Stimulated activated CD8-positive, alpha-beta memory T cell treated with anti-CD3 and anti-CD28 coated beads, Interleukin-4, amount 100 ng/mL, for 1 hour (primary cell): ENCODE measurements at places on chromosomes 4 and X.

GRCh38 chr4:8378776-8379175 is 61.7 kb downstream of the ACOX3 start:
- no peak for DNase-seq

GRCh38 chr4:153326513-153326912 is 18.0 kb upstream of the MND1 start:
- DNase-seq, result no peak

DNA sequence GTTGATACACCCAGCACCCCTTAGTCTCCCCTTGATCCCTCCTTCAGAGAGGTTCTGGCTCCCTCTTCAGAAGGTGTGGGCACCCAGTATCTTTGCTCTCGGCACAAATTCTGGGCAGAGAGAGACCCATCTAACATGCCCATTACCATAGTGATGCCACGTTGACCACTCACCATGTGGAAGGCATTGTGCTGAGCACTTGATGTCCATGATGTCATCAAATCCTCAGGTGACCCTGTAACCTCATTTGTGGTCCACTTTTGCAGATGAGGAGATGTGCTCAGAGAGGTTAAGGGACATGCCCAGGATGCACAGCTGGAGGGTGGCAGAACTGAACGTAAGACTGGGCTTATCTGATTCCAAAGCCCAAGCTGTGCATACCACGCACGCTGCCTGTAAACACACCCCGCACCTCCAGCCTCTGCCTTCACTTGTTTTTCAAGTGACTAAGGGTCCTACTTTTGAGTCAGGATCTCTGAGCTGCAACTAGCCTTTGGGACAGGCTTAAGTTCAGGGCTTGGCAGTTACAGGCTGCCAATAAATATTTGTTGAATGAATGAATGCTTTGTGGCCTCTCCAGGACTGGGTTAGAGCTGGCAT is 55.2 kb downstream of the HTRA3 start:
- no peak for DNase-seq

DNA sequence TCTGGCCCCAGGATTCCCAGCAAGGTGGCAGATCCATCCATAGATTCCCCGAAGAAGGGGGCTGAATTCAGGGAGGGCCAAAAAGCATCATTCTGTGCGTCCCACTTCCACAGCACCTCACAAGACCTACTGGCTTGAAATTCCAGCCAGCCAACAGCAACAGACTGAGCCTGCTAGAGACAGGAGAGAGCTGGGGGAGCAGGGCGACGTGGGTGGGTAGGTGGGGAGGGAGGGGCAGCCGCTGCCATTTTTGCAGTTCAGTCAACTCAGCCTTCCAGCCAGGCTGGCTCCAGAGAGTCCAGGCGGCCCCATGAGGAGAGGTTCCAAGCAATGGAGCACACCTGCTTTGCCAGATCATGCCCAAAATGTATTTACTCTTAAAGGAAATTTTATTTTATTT is 117.6 kb upstream of the DCAF12L1 start:
- DNase-seq, result no peak

DNA sequence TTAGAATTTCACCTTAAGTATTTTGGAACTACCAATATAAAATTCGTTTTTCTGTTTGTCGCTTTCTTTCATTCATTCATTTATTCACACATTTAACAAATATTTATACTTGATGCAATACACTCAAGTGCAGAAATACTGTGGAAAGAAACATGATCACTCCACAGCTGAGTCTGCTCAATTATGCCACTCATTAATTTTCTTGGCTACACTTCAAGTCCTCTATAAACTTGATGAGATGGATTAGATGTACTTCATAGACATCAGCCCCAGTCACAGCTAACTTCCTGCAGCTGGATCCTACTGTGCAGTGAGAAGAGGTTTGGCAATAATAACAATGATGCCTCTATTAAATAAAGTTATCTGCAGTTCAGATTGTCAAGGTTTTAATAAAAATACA is 208.1 kb downstream of the PDGFC start:
- no peak for DNase-seq

- no peak for DNase-seq
Observed at GRCh38 chr4:80073473-80074008, 512 bp upstream of the ANTXR2 start.

DNA sequence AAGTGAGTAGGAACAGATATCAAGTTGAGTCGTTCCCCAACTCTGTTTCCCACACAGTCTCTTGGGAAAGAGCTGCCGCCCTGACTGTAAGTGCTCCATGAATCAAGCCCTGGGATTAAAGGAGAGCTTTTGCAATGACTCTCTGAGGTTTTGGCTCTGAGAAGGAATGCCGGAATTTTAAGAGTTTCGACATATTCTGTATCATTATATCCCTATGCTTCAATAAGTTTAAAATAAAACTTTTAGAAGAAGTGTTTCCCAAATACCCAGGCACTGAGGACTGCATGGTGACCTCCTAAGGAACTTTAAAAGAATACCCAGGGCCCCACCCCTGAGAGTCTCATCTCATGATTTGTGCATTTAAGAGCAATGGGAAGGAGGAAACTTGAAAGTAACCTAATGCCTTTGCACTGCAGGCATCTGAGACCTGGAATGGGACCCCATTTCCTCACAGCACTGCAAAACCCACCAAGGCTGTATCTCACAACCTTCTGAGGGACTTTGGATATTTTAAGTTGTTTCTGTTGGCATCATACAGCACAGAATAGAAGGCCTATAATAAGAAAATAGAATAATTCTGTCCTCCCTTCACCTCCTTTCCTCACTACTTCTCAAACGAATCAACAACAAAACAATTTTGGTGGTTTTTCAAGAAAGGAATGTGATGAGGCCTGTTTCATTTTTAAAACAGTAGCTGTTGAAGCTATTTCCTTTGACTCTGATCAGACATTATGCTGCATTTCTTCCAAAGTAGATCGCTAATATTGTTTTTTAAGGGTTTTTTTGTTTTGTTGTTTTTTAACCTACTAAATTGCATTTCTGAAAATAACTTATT is 121.2 kb downstream of the GASK1B start:
- no peak for DNase-seq

GRCh38 chrX:96578781-96579180 is 105.9 kb upstream of the DIAPH2 start:
- DNase-seq, result no peak

- DNase-seq, result no peak
Observed at GRCh38 chr4:99061048-99061700, 27.4 kb downstream of the ADH5 start.

- DNase-seq, result no peak
Observed at GRCh38 chrX:155071694-155072280, 479 bp downstream of the BRCC3 start.

DNA sequence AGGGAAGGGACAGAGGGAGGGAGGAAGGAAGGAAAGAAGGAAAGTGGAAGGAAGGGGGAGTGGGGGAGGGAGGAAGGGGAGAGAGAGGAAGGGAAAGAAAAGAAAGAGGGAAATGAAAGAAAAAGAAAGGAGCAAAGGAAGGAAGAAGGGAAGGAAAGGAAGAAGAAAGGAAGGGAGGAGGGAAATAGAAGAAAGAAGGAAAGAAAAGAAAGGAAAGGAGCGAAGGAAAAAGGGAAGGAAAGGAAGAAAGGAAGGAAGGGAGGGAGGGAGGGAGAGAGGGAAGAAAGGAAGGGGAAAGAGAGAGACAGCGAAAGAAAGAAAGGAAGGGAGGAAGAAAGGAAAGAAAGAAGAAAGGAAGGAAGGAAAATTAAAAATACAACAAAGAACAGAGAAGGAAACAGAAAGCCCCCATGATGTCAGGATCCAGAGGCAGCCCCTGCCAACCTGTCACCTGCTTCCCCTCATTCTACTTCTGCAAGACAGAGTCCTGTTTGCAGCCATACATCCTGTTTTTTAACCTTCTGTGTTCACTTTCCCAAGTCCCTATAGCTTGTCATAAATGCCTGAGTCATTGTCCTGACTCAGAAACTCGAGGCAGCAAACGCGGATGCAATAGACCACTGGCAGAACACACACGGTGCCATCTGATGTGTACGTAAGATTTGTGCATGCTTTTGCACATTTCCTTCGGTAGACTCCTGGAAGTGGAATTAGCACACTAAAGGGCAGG is 77.0 kb upstream of the C4orf50 start:
- DNase-seq, result no peak

- no peak for DNase-seq
Observed at GRCh38 chr4:13920901-13921300, 293.4 kb upstream of the BOD1L1 start.

DNA sequence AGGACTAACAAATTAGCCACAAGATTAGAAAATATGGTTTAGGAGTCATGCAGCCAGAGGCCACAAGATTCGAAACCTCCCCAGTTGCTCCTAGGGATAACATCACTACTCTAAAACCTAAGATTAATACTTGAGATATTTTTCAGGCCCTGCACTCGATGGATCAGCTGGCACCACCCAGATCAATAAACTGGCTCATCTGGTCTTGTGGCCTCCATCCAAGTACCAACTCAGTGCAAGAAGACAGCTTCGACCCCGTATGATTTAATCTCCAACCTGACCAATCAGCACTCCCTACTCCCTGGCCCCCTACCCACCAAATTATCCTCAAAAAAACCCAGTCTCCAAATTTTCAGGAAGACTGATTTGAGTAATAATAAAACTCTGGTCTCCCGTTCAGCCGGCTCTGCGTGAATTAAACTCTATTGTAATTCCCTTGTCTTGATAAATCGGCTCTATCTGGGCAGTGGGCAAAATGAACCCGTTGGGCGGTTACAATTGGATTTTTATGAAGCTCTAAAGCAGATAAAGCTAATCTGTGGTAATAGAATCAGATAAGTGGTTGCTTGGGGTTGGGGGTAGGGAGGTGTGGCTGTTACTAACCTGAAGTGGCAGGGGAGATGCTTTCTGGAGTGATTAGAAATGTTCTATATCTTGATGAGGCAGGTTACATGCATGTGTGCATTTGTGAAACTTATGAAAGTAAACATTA is 91.8 kb upstream of the ATXN3L start:
- no peak for DNase-seq

DNA sequence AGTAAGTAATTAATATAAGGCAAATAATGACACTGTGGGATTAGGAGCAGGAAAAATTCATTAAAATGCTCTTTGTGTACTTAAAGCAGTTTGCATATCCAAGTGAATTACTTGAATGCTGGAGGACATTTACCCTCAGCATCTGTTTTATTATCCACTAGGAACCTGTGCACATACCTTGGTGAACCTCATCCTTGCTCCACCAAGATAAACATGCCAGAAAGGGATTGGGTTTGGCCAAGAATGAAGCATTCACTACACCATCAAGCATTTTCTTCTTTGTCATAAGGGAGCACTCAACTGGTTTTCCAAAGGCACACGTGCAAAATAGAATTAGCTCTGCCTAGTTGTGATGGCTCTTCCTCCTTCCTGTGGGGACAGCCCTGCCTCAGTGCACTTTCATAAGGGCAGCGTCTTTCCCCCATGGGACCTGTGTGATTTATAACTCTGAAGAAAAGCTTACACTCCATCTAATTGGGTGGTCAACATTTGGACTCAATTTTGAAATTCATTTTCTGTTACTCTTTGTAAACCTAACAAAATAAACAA is 291.7 kb downstream of the USP46 start:
- DNase-seq, result no peak
